Skeletal muscle cell (primary cell): ENCODE measurements at places on chromosomes 5 and 9.

- DNase-seq = no peak
Measured at GRCh38 chr9:8659108-8659507, 859.5 kb upstream of the DMAC1 start.

DNA sequence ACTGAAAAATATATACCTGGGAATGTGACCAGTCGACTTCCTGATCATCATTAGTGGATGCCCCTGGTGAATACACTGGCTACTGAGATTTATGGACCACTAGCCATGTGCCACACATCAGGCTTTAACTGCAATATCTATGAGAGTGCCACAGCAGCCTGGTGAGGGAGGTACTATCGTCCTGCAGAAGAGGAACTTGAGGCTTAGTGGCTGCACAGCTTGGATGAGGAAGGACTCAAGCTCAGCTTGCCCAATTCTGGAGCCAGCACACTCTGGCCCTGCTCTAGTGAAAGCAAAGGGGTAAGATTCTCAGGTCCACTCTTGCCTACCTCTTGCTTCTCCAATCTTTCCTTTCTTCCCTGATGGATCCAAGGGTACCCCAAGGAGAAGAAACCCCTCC lies 129.3 kb downstream of the ENTREP1 start:
- no peak for DNase-seq

DNA sequence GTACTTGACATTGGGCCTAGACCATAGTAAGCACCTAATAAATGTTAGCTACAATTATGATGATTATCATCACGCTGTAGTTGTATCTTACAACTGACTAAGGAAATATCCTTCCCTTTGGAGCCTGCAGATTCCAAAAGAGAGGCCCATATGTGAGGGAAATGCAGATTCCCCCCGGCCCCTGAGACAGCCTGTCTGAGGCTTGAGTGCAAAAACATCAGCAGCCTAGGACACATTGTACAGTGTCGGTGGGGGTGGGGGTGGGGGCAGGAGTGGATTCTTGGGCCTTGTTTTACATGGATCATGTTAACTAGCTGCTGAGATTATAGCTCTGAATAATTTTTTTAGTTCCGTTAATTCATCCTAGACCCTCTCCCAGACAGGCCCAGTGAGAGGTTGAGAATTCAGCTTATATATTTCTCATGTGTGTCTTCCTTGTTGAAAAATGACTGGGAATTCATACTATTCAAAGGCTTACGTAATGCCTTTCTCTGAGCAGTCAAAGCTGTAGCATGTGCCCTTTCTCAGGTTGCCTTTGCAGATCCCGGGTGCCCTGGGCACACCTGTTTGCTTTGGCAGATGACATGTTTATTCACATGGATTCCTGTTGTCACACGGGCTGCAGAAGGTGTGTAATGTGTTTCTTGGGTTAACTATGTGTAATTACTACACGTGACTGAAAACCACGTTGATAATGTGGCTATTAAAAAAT lies 262.8 kb downstream of the NR3C1 start:
- DNase-seq = no peak

GRCh38 chr9:3040761-3041160 lies 196.9 kb upstream of the PUM3 start:
- DNase-seq = no peak

GRCh38 chr5:174336479-174336878 lies 291.0 kb downstream of the NSG2 start:
- no peak for DNase-seq

DNA sequence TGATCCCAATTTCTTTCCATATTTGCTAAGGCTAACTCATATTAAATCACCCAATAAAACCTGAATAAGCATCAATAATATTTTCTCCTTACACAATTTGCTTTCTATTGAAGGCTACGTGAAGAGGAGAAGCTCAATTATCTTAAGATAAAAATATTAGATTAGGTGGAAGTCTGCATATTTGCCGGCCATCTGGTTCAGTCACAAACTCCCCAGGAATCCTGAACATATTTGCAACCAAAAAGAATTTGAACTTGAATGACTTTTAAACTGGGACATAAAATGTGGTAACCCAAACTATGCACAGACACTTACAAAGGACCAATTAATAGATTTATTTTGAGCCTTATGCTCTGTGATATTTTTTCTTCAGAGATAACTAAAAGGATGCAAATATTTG lies 92.3 kb downstream of the HAPLN1 start:
- no peak for DNase-seq

DNA sequence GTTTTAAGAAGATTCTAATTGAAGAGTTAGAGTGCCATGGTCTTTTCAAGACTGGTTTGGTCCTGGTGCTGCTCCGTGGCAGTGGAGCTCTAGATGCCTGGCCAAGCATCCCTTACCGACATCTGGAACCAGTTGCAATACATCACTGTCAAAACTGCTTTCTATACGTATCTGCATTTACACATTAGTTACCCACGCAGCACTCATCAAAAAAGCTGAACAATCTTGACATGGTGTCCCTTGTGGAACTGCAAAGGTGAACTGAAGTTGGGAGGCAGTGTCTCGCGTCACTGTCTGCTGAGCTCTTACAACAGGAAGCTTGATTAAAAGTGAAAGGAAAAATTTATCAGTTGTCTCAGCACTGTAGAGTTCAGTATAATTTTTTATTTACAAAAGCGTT lies 82.6 kb downstream of the PBX3 start:
- DNase-seq = no peak

DNA sequence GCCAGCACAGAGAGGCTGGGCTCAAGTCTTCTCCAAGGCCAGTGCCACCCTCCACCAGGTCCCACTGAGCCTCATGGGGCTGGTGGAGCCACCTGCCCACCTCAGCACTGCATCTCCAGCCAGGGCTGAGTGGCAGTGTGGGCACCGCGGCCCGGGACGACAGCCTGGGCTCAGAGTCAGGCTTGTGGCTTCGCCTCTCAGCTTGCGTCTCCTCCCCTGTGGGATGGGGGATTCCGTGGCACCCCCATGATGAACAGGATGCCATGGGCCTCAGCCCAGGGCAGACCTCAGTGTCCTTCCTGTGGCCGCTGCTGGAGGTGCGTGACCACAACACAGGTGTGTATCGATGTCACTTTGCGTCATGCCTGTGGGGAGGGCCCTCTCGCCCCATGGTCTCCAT lies 136.4 kb upstream of the PPP1R26 start:
- no peak for DNase-seq

DNA sequence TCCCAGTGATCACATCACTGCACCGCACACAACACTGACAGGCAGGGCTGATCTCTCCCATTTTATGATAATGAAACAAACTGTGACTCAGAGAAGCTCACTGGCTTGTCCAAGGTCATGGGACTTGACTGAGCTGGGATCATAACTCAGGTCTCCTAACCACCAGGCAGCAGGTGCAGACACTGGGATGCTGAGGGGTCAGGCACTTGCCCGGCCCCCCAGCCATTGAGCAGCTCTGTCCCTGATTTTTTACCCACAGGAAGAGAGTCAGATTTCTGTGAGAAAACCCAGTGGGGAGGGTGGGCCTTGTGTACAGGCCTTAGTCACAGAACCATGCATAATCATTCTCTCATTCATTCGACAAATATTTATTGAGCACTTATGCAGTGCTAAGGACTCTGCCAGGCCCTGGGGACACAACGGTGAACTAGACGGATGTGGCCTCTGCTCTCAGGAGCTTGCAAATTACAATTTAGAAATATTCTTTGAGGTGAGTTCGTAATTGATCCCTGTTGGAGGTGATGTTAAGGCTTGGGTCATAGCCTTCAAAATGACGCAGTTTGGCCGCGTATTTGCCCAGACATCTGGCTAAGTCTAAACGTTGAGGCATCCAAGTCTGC lies 54.5 kb upstream of the TGFBR1 start:
- DNase-seq = peak; percentile 37

DNA sequence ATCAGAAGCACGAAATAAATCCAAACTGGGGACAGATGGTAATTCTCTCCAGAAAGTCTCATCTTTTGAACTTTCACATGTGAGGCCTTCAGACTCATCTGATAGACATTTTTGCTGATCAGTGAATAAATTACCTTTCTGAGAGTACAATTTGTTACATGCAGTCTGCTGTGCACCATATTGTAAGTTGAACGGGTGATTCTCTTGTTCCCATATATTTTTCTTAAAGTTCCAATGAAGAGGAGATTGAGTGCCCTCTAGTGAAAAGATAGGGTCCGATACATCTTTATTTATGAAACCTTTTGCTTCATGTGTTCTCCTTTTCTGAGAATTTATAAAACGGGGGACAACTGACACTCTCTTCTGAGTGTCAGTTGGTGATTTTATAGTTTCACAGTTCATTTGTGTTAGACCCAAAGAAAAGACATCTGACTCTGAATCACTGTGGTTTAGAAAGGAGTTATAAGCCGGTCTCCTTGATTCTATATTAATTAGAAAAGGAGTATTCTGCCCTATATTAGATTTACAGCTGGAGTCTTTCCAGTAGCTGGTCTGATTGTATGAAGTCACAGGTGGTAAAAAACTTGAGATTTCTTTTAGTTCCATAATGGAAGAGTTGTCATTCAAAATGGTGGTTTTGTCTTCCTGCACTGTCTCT lies 30.4 kb downstream of the GNG10 start:
- peak; percentile 16 for DNase-seq

GRCh38 chr5:41793141-41793770 lies 77.0 kb downstream of the OXCT1 start:
- DNase-seq = peak; percentile 69

GRCh38 chr5:126471875-126472537 lies 48.8 kb downstream of the GRAMD2B start:
- peak; percentile 66 for DNase-seq

DNA sequence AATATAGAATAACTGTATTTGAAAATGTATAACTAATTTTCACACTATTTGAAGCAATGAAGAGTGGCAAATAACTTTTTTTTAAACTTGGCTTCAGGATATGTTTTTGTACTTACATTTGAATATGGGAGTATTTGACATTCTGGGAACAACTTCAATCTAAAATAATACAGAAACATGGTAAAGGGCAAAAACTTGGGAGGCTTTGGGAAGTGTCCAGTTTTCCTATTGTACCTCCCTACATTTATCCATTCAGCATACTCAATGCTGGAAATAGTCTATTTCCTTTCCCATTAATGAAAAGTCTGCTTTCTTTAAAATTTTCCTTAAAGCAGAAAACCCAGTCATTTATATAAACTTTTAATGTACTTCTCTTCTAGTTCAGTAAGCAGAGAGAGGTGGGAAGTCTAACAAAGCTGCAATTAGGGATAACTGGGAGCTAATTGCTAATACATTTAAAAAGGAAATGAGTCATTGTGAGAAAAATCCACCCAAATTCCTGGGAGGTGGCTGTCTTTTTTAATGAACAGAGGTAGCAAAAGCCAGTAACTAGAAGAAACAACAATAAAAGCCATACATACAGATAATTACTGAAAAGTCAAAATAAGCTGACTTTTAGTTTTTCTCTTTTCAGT lies 128.8 kb downstream of the FBN2 start:
- DNase-seq = no peak

DNA sequence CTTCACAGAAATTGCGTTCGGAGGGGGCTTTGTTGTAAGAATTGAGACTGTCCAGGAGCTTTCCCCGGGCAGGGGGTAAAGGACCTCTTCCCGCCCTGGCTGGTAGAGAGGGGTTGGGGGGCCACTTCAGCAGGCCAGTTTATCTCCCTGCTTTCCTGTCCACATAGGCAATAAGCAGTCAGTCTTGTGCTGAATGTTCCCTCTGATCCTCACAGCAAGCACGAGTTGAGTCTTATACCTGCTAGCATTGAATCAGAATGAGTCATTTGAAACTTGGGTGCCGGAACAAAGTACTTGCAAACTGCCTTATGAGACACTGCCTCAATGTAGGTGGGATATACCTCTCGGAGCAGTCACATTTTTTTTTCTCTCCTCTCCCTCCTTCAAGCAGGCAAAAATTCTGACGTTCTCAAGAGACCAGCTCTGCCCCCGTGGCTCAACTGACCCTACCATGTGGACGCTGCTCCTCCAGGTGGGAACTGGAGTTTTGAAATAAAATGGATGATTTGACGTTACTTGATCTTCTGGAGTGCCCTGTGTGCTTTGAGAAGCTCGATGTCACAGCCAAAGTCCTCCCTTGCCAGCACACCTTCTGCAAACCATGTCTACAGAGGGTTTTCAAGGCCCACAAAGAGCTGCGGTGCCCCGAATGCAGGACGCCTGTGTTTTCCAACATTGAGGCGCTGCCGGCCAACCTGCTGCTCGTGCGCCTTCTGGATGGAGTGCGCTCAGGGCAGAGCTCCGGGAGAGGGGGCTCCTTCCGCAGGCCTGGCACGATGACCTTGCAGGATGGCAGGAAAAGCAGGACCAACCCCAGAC lies 1.3 kb downstream of the SH3RF2 start:
- DNase-seq = no peak

DNA sequence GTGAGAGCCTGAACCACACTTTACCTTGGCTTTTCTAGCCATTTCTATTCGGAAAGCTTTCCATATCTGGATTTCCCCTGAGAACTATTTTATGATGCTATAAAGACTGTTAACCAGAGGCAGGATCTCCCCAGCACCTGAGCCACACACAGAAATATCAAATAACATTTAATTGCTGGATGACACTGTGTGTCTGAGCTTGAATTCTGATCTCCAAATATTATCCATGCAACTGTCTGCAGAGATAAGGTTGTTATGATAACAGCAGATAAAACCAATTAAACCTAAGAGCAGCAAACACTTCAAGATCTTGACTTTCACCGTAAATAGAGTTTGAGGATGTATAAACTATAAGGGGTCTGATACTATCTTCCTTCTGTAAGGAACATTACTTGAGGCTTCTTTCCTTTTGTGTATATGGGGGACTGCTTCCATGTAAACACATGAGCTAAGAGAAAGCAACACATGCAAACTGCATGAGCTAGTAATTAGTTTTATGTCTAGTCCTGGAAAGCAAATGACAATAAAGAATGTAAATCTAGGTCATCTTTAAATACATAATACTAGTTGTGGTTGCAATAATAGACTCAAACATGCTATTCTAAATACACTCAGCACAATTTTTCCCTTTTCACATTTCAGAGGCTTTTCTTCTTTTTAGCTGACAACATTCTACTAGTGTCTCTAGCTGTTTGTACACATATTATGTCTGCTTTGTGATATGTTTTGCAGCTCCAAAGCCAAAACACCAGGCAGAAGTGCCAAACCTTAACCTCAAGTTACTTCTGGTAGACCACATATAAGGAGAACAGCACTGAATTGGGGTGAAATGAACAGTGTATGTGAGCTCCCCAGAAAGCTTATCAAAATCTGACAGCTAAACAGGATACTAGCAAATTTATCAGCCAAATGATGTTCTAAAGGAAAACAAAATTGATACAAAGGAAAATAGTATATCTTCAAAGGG lies 136.5 kb downstream of the EFNA5 start:
- DNase-seq = no peak

GRCh38 chr5:54273715-54274114 lies 36.7 kb downstream of the ARL15 start:
- DNase-seq = no peak

DNA sequence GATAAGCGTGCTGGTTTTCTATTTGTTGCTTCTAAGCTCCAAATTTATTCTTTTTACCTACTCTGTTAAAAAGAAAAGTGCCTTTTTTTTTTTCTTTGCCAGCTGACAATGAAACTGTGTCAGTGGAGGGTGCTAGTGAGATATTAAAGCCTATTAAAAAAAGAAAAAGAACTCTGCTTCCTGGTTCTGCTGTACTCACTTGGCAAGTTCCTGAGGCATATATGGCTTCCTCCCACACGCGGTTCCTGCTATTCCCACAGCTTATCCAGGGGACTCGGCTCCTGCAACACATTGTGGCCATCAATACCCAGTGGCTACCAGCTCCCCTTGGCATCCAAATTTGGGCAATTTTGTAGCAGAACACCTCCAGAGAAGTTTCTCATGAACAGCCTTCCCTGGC lies 1977.7 kb upstream of the CDH9 start:
- DNase-seq = no peak
